ENCODE measurements at places on chromosomes 7 and 10. TPM values are rescaled to one million over a fixed set of nuclear protein-coding genes. Genes with fewer than 3 reads are reported as not detected.

Gene PIP
- not detected for total RNA-seq

Gene UBE2H
- total RNA-seq = 71.6 TPM

Gene CCL24
- not detected for total RNA-seq

Gene HABP2
- total RNA-seq = not detected

Gene HKDC1
- total RNA-seq = 0.16 TPM

All from fibroblast of the aortic adventitia (primary cell).